Right renal pelvis (tissue), 4 donors: ENCODE measurements at places on chromosomes 12 and 14. TPM values are rescaled to one million over a fixed set of nuclear protein-coding genes. Genes with fewer than 3 reads are reported as not detected.

GRCh38 chr12:121490401-121491281 is 90.2 kb downstream of the KDM2B start:
- no peak for DNase-seq

DNA sequence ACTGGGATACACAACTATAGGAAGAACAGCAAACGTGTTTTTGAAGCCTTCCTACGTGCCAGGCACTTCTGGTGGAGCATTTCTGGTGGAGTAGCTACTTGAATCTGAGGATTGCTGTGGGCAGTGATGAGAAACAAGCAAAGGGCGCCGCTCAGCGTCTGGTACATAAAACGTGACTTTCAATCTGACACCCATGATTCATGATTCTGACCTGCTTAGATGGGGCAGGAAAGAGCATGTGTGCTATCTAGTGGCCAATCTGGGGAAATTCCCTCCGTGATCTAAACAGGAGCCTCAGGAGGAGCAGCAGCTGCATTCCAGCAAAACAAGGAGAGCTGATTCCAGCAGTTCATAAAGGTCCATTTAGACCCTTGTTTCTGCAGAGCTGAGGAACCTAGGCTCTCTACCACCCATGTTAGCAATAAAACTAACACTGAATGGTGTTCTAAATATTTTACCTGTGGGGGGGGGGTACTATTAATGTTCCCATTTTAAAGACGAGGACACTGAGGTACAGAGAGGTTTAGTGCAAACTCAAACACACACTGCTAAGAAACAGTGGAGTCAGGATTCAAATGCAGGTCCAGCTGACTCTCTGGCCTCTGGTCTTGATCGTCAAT is 37.8 kb downstream of the PAH start:
- DNase-seq: peak; percentile 30

DNA sequence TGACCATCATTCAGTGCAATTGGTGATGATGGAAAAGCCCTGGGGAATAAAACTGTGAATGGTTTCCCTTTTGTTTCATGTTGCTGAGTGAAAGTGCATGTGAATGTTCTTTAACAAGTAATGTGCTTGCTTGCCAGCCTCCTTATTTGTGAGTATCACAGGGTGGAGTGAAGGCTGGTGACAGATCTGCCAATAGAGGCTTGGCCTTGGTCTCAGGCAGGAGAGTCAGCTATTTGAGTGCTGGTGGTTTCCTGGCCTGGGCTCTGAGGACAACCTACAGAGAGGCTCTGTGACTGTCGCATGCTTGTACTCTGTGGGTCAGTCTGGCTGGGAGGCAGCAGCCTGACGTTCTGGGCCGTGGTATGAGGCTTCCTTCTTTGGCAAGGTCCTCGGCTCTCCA is 20.7 kb downstream of the KRT85 start:
- DNase-seq: no peak

- DNase-seq: no peak
Measured at GRCh38 chr12:28770322-28770721, 378.8 kb upstream of the FAR2 start.

DNA sequence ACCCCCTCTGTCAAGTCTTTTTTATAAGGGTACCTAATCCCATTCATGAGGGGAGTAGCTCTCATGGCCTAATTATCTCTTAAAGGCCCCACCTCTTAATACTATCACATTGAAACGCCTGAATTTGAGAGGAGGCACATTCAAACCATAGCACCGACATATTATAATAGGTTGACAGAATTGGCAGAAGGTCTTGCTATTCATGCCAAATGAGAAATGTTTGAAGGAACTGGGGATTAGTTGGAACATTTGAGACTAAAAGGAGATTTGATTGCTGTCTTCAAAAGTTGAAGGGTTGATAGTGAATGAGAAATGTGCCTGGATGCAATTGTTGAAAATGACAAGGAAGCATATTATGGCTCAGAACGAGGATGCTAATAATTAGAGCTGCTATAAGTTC is 331.1 kb downstream of the ATP23 start:
- DNase-seq: no peak

GRCh38 chr14:96297997-96298515 is 42.0 kb downstream of the BDKRB1 start:
- no peak for DNase-seq

DNA sequence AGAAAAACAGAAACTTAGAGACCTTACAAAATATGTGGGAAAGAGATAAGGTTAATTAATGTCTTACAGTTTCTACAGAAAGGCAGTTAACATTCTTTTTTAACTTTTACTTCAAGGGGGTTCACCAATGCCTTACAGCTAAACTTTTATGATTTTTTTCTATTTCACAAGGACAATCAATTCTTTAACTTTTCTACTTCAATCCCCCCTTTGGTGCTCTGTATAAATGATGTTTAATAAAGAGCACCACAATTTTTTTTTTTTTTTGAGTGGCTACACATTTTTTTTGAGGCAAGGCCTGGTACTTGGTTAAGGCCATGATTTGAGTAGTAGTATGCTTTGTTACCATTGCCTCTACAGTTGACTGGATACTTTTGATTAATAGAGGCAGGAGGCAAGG is 279.6 kb downstream of the PRKD1 start:
- DNase-seq: no peak

DNA sequence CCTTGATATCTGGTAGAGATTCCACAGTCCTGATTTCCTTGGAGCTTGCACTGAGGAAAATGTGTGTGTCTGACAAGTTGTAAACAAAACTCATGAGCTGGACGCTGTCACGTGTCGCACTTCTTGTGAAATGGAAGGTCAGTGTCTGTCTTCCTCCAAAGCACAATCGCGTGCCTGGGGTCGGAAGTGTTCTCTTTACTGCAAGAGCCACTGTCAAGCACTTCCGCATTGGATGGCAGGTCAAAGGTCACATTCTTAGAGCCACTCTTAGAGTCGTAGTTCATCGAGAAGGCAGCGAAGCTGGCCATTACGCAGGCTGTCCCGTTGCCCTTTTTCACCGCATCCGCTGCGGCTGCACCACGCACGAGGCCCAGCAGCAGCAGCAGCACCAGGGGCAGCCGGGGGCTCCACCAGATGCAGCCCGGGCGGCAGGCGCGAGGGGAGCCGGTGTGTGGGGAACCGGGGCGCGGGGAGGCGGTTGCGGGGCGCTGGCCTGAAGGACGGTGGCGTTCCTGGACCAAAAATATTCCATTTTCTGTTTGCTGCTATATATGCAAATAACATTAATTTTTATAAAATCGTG is 45.0 kb downstream of the LRTM2 start:
- no peak for DNase-seq

GRCh38 chr12:29518407-29518806 is 20.9 kb upstream of the OVCH1 start:
- no peak for DNase-seq

DNA sequence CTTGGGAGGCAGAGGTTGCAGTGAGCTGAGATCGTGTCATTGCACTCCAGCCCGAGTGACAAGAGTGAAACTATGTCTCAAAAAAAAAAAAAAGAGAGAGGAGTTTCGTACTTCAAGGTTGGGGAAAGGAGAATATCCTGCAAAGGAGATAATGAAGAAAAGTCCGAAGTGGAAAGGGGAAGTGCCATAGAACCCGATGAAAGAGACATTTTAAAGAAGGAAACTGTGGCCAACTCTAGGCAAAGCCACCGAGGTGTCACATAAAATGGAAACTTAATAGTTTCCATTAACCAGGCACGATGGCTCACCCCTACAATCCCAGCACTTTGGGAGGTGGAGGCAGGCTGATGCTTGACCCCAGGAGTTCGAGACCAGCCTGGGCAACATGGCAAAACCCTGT is 15.0 kb upstream of the LTBP2 start:
- DNase-seq: no peak

DNA sequence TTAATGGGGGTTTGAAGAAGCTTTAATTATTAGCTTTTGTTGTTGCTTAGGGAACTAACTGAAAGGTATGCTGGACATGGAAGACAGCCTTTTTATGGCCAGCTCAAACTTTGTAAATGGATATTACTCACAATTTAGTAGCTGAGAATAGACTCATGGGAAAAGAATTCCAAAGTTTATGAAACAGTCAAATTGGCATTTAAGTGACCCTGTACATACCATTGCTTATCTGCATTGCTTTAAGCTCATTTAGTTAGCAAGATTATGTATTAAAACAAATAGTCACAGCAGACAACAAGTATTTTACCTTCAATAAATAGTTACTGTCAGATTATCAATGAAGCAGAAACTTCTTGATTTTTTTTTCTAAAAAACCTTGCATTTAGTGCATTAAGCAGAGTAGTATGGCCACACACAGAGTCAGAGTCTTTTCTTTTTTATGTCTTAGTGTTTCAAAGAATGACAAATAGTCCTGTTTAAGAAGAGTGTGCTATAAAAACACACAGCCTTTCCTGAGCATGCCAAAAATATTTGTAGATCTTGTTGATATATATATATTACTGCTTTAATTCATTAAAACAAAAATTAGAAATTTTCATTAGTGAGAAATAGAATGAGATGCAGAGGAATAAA is 102.2 kb downstream of the TTC6 start:
- no peak for DNase-seq

DNA sequence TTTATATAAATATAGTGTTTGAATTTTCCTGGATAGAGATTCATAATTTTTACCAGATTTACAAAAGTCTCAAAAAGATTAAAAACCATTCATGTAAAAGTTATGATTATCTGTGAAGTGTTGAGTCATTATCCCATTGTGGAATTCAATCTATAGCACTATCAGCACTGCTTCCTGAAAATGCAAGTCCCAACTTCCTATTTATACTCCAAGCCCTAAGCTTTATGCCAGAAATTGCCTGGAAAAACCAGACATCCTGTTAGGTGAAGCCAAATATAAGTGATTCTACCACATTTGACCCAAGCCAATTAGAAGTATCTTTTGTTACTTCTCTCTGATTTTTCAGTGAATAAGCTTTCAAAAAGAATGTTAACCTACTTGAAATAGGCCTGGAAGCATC is 129.1 kb downstream of the GPR135 start:
- DNase-seq: no peak

DNA sequence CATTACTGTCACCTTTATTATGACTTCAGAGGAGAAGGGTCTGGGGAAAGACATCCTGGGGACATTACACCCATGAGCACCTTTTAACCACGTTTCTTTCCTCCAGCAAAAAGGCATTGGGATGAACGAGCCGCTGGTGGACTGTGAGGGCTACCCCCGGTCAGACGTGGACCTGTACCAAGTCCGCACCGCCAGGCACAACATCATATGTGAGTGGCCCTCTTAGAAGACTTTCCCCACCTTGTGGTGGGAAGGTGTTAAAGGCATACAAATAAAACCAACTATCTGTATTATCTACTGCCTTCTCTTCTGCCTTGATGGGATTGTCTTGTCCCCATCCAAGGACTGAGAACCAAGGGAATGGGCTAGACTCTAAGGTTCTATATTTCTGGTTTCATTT is 6.0 kb downstream of the PSMD9 start:
- DNase-seq: no peak

- DNase-seq: no peak
Measured at GRCh38 chr14:93548102-93548843, 117.5 kb downstream of the UNC79 start.

GRCh38 chr14:59481871-59482540 is 2.2 kb downstream of the L3HYPDH start:
- DNase-seq: no peak

GRCh38 chr12:69150796-69151127 is 88.6 kb upstream of the CPSF6 start:
- no peak for DNase-seq

- DNase-seq: no peak
Measured at GRCh38 chr12:126781593-126781992, 1485.4 kb upstream of the TMEM132C start.

GRCh38 chr12:45464699-45465098 is 248.8 kb downstream of the ANO6 start:
- DNase-seq: no peak

DNA sequence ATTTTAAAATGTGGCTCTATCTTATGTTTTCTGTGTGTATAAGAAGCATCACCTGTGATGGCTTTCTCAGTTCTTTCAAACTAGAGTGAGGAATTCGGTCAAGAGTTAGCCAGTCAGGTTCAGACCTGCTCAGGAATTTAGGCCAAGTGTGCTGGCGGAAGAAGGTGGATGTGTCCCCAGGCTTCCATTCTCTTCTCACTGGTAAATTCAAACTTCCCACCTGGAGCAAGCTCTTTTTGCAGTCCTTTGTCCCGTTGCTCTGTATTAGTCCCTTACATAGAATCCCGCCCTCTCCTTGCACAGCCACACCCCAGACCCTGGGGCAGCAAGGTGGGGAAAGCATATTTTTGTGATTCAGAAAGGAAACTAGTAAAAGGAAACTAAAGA is 124.7 kb upstream of the PWP1 start:
- DNase-seq: no peak

DNA sequence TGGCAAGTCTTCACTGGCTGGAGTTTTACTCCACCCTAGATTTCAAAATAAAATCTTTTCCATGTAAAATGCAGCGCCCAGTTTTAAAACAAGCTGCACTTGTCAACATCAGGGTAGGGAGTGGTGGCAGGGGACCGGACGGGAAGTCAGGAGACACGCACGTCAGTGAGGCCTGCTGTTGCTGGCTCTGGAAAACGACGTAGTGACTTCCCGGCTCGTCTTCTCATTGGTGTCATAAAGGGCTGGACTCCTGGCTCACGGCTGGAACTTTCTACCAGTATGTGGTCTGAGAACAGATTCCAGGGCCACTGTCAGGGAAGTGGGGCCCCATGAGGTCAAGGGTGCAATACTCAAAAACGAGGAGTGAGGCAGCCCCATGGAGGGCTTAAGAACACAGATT is 64.2 kb upstream of the FOXN3 start:
- DNase-seq: no peak

GRCh38 chr14:103089386-103090335 is 4.9 kb upstream of the EXOC3L4 start:
- DNase-seq: no peak

- no peak for DNase-seq
Measured at GRCh38 chr12:1758887-1759286, 61.5 kb upstream of the LRTM2 start.

GRCh38 chr12:11542599-11542998 is 106.9 kb upstream of the ETV6 start:
- no peak for DNase-seq

The CACNA2D4 gene
- polyA plus RNA-seq: 1.9 TPM

The STAC3 gene
- polyA plus RNA-seq: 3.5 TPM

The KCNJ8 gene
- polyA plus RNA-seq: 22.8 TPM

The SYT1 gene
- polyA plus RNA-seq: 25.3 TPM

The ANKRD33 gene
- polyA plus RNA-seq: 0.15 TPM

The LDHB gene
- 1,595 TPM for polyA plus RNA-seq

The TMCC3 gene
- 45.4 TPM for polyA plus RNA-seq

The SLC39A5 gene
- polyA plus RNA-seq: 76.7 TPM

The HHIPL1 gene
- 1.7 TPM for polyA plus RNA-seq

The TMBIM6 gene
- polyA plus RNA-seq: 908 TPM

The CDKL1 gene
- 7.2 TPM for polyA plus RNA-seq

The KRT75 gene
- polyA plus RNA-seq: not detected

The ALX1 gene
- 54.4 TPM for polyA plus RNA-seq

The ALKBH1 gene
- polyA plus RNA-seq: 20.4 TPM

The CPNE6 gene
- not detected for polyA plus RNA-seq

The TPH2 gene
- not detected for polyA plus RNA-seq
